ENCODE measurements at places on chromosomes 5 and 9.
A peak's percentile ranks its signal among the peaks of the same experiment; 100 is the strongest.

DNA sequence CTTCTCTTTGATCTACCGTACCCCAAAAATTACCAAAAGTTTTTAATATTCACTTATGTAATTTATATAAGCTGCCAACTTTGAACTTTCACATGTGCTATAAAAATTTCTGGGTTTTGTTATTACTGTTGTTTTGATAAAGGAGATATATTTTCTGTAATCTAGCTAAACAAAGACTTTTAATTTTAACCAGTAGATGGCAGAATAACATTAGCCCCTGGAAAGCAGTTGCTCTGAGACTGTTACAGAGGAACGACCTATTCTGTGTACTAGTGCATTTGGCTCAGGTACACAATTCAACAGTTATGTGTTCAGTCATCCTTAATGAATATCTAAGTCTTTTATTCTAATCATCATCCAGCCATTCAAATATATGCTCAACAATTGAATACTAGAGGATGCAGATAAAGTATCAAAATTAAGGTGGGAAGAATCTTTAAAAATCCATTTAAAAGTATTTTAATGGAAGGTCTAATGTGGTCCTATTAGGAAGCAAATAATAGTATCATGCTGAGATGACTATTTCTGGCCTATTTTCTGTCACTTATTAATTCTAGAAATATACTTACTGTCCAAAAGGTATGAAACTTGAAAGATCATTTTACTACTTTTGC, 8.6 kb downstream of the KLHL9 start:
- DNase-seq, result no peak

GRCh38 chr9:83511051-83511450, 27.1 kb downstream of the FRMD3 start:
- no peak for DNase-seq

DNA sequence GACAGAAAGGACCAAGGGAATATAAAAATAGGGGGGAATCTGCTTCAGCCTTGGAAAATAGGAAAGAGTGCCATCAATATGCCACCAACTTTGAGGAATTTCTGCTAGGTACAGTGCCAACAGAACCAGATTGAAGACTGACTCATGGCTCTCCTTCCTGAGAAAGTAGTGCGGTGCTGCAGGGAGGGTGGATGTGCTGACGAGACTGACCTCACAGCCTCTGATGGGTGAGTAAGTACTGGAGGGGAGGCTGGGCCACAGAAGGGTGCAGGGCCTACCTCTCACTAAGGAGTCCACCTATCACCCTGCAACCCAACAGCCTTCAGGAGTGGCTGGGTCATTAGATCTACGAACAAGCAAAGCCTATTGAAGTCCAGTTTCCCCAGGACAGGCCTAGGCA, 187.6 kb downstream of the GABBR2 start:
- no peak for DNase-seq

- no peak for DNase-seq
Observed at GRCh38 chr5:65102976-65103711, 334.4 kb downstream of the CWC27 start.

GRCh38 chr9:126859111-126859510, 1.3 kb upstream of the ZBTB34 start:
- no peak for DNase-seq

DNA sequence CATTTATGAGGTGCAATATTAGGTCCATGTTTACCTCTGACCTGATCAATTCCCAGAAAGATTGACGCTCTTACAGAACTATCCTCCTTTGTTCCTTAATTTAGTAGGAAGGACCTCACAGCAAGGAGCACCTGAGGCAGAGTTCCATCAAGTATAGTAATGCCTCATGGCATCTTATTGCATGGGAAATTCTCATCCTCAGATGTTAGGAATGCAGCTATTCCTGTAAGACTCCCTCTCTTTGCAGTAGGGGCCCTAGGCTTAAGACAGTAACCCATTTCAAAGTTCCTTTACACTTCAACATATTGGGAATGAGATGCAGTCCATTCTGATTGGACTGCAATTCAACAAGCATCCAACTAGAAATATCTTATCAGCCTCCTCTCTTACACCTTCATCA, 69.8 kb downstream of the SLCO4C1 start:
- DNase-seq, result no peak

DNA sequence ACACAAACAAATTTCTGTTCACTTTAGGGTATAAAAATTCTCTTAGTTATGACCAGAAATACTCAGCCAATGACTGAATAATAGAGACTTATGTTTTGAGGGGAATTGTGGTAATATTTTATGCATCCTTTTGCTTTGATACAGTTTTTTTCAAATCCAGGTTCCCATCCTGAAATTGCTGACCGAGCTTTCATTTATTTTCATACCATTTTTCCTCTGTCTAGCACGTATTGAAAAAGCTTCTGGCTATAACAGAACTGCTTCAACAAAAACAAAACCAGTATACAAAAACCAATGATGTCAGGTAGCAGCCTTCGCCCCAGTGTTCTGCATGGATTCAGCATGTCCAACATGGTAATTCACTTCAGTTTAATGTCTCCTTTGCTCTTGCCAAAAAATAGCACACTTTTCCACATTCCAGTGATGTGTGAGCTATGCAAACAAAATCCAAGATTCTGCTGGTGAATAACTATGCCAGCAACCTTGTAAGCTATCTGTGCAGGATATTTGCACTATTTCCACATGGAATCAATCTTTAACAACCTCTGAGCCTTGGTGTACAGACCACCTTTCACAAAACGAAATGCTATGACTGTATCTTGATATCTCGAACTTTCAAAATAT, 22.0 kb downstream of the CCNH start:
- no peak for DNase-seq

DNA sequence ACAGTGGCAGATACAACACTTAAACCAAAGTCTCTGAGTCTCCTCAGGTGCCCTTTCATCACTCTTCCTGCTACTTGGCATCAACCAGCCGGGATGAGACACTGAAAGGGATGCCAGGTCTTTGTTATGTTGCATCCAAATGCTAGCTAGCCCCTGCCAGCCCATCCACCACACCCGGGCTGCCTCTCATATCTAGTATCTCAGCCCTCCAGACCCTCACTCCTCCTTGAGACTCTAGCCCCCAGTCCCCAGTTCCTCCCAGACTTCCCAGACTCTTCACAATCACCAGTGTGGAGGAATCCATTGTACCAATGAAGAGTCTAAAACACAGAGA, 21.5 kb downstream of the CSF2 start:
- no peak for DNase-seq

DNA sequence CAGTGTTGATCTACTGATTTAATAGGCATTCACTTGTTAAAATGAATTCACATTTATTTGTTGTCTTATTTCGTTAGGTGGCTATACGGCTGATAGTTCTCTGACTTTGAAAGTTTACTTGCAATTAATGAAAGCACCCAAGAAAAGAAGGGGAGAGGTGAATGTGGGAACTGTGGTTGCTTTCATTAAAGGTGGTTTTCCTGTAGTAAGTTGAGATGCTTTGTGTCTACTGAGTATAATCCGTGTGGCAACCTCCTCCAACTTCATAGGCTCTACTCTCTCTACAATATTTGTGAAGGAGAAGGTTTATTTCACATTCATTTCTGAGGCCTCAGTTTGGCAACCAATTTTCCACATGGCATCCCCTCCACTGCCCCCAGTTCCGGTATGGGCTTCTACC, 12.8 kb upstream of the MACIR start:
- no peak for DNase-seq

- DNase-seq, result peak; percentile 38
Observed at GRCh38 chr5:168747987-168748777, 169.0 kb upstream of the PANK3 start.

All from substantia nigra (tissue), 51 donors.